Right ventricle myocardium superior (tissue), 1 donor: ENCODE measurements at places on chromosomes 2 and 18.

- no peak for DNase-seq
These were observed 3.9 kb upstream of the GPR75 start for GRCh38 chr2:53863538-53864227.

GRCh38 chr2:224802407-224802806, 86.2 kb upstream of the CCDC195 start:
- DNase-seq: no peak

DNA sequence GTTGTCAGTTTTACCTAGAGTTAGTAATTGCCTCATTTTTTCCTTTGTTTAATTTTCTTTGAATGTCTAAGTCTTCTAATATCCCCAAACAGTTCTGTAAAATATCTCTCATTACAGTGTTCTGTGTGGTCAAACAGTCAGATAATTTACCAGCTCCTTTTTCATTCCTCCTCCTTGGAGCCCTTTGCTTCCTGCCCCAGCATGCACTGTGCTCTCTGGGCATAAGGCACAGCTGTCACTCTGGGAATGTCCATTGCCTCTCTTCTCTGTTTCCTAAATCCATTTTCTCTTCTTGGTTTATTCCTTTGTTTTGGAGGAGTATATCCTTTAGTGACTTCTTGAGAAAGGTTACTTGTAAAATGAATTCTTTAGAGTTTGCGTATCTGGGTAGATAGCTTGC, 139.3 kb downstream of the PLCL1 start:
- DNase-seq: no peak

DNA sequence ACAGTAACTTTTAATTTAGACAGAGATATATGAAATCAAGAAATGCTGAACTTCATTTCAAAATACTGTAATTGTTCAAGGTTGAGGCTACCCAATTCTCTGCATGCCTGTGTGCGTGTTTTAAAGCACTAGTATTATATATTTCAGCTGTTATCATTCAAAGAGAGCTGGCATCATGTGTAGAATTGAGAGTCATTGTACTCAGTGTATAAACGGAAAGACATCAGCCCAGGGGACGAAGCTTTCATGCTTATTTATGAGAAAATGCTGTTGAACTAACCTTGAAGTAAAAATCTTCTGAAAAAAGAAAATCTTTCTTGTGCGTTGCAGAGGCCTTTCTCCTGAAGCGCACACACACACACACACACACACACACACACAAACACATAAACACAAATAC, 48.4 kb downstream of the MYCN start:
- no peak for DNase-seq
